ENCODE measurements at places on chromosomes 6 and 20.

DNA sequence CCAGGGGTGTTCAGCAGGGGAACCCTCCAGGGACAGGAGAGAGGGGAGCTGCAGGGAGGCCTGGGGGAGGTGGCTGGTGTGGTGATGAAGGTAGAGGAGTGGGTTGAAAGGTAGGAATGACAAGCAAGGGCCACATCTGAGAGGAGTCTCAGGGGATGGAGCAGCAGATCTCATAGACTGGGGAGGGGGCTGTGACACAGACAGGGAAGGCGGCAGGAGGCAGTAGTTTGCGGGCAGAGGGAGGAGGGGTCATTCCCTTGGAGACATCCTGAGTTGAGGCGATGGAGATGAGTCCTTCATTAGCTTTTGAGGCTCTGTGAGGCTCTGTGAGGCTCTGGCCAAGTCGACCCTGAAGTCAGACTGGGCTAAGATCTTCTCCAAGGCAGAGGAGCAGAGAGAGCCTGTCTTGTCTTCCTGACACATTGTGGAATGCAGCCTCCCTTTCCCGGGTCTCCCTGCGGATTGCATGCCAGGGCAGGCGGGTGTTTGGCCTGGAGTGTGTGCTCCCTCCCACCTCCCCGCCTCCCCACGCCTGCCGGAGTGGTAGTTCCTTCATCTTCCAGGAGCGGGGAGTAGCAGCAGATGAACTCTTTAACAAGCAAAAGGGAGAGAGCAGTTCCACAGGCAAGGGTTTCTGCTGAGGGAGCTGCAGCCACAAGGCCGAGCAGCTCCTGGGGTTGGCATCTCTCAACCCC, 34.3 kb upstream of the MLN start:
- no peak for DNase-seq

DNA sequence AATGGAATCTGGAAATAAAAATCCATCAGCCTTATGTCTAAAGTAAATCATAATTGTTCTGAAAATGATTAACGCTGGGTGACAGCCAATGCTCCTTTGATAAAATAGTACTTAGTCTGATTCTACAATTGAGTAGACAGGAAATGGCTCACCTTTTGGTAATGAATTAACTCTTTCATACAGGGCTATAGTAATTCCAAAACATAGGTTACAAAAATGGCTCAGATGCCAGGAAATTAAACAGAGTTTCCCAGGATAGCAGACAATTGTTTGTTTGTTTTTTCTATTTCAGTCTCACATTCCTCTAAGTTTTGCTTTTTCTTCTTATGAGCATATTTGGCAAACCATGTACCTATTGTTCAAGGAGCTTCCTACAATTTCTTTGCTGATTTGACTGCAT, 257.2 kb upstream of the EPHA7 start:
- no peak for DNase-seq

DNA sequence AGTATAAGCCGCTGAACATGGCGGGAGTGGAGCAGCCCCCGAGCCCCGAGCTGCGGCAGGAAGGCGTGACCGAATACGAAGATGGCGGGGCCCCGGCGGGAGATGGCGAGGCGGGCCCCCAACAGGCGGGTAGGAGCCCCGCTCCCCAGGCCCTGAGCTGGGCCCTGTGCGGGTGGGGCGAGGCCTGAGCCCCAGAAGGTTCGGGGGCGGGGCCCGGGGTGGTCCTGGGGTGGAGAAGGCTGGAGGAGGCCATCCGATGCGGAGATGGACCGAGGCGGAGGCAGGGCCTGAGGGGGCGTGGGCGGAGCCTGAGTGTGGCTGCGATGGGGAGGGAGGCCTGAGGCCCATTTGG, 7.1 kb downstream of the L3MBTL1 start:
- DNase-seq, result no peak

- DNase-seq, result no peak
These were observed 88.4 kb upstream of the KCNG1 start for GRCh38 chr20:51111290-51111689.

DNA sequence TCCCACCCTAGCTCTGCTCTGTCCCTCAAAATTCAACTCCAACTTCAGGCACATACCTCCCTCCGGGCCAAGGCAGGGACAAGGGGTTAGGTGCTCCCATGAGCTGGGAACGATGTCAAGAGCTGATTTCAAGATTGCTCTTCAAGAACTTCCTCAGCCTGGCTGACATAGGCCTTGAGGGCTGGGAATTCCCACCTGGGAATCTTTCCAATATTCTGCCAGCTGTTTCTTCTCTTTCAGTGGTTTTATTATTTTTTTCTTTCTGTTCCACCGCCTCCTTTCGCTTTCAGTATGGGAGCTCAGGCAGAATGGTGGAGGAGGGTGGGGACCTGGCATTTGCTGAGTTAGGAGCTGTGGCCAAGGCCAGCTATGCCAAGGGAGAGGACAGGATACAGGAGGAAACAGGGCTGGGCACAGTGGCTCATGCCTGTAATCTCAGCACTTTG, 33.7 kb downstream of the SRSF3 start:
- no peak for DNase-seq

GRCh38 chr6:53202052-53202451, 53.4 kb upstream of the GCM1 start:
- peak; percentile 33 for DNase-seq

GRCh38 chr6:43746071-43746470, 23.9 kb upstream of the VEGFA start:
- no peak for DNase-seq

GRCh38 chr6:26501482-26501986, 1.4 kb downstream of the BTN1A1 start:
- DNase-seq, result no peak

- DNase-seq, result no peak
These were observed 103.0 kb upstream of the RREB1 start for GRCh38 chr6:7004581-7005297.

Data from MV-4-11 (cell line).